ENCODE measurements at places on chromosomes 3 and 15.

DNA sequence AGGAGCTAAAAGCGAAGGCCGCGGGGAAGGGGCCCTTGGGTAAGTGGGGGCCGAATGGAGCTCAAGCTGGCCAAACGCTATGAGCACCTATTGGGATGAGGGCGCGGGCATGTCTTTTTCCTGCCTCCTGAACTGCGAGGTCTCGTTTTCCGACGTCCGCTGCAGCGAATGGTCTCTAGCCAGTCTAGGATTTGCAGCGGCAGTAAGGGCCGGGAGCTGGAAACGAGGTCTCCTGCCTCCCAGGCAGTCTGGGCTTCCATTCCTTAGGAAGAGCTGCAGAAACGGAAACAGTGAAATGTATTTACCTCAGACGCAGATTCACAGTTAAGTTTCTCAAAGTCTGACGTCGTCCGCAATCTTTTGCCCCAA, 517 bp downstream of the TMA7 start:
- DNase-seq: no peak

- no peak for DNase-seq
These were observed 231.3 kb upstream of the SEMA6D start for GRCh38 chr15:47486040-47486439.

DNA sequence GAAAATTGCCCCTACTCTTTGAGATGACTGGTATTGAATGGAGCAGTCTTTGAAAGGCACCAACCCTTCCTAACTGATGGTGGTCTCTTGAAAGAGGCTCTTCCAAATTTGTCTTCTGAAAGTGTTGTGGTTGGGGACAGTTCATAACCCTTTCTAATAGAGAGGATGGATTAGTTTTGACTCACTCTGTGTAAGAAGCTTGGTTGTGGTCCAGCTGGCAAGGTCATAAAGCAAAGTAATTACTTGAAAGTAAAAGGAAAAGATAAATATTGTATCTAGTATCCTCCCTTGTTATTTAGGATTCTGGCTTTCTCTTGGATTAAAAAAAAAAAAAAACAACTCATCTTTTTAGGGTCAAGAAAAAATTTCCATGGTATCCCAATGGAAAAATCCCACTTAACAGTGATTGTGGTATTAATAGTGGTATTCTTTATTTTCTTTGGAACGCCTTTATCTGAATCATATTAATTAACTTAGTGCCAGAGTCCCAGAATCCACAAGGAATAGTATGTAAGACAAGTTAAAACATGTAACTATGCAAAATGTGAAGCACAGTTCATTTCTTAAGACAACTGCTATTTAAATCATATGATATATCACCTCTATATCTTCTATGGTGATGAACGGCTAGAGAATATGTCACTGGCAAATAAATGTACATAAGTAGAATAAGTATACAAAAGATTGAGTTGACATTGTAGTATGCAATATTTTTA, 469.3 kb upstream of the CDIN1 start:
- no peak for DNase-seq

DNA sequence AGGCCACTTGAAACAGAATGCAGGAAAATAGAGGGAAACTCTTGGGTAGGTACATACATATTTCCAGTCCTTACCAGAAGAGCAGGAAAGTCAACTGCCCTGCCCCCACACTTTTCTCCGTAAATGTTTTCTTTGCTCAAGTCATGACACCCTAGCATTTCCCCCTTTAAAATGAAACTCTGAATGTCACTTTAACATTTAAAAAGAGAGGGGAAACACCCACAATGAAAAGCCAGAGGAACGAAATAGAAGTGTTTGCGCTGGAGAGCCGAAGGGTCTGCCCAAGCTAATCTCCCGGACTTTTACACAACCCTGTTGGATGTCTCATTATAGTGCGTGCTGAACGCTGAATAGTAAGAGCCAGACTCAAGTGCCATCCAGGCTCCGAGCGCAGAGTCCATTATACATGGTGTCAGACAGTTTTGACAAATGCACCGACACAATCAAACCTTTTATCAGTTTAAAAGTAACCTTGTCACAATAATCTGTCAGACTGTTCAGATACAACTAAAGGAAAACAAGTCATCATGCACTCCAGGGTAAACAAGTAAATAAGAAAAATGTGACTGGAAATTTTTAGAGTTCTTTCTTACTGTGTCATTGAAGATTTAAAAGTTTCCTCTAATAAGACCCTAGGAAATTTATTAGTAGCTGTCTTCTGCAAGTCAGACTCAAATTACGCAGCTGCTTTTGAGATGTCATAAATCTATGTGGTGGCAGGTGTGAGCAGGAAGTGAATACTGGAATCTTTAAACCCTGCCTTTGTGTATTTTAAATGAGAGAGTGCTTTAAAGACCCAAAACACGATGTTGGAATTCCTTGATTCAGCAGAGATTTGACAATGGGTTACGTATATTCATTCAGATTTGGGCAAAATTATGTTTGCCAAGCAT, 159.8 kb downstream of the RBMS3 start:
- no peak for DNase-seq

- DNase-seq: no peak
These were observed 160.6 kb upstream of the POU1F1 start for GRCh38 chr3:87436781-87437543.

DNA sequence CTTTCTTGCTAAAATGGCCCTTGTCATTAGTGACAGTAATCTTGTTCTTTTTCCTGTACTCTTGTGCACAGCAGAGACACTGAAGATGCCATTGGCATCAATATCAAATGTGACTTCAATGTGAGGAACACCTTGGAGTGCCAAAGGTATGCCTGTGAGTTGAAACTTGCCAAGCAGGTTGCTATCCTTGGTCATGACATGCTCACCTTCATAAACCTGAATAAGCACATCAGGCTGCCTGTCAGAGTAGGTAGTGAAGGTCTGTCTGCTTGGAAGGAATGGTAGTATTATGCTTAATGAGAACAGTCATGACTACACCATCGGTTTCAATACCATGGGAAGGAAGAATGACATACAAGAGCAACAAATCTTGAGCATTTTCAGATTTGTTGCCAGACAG, 6.3 kb upstream of the RAB5A start:
- DNase-seq: no peak
